ENCODE measurements at places on chromosomes 5 and 9.

GRCh38 chr5:65858316-65858715 is 68.1 kb upstream of the ERBIN start:
- DNase-seq, result no peak

- DNase-seq, result no peak
Measured at GRCh38 chr9:505741-506059, 291.0 kb downstream of the DOCK8 start.

- DNase-seq, result no peak
Measured at GRCh38 chr9:109072133-109072692, 47.5 kb downstream of the TMEM245 start.

- no peak for DNase-seq
Measured at GRCh38 chr5:153938191-153938842, 100.4 kb downstream of the FAM114A2 start.

DNA sequence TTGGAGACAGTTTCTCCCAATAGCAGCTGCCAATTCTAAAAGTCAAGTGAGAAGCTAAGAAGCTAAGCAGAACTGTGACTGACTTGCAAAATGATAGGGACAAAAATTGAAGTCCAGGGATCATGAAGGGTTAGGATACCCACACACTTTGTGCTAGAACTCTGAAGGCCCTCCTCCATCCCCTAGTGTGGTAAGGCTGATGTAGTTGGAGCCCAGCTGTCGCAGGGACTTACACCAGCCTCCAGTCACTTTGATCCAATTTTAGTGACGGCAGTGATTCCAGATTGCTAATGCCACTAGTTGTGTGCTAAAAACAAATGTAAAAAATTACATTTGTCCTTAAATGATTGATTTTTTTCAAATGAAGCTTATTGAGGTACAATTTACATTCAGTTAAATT is 742.7 kb upstream of the ZNF608 start:
- no peak for DNase-seq

- no peak for DNase-seq
Measured at GRCh38 chr9:8616414-8616813, 816.8 kb upstream of the DMAC1 start.

- DNase-seq, result no peak
Measured at GRCh38 chr5:145598184-145598583, 237.0 kb downstream of the PRELID2 start.

DNA sequence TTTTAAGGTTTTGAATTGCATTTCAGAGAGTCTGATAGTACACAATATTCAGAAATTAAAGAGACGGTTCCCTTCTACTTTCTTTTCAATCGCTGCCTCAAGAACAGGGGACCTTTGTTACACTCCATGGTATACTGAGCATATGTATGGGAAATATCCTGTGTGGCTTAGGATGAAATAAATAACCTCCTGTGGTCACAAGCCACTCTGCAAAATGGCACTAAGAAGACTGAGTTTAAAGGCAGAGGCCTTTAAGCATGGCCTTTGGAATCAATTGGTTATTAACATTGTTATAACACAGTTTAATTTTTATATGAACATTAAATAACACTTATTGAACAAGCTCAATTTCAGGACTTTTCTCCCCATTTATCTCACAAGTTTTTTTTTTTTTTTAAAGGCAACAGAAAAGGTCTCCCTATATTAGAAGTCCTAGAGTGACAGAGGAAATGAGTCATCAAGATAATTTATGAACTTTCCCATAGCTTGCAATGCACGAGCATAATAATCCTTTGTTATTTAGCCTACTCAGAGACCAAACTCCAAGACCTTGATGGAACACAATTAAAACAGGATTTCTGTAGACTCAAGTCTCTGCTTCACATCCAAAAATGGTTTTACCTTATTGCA is 341.9 kb downstream of the TMEM167A start:
- DNase-seq, result no peak

DNA sequence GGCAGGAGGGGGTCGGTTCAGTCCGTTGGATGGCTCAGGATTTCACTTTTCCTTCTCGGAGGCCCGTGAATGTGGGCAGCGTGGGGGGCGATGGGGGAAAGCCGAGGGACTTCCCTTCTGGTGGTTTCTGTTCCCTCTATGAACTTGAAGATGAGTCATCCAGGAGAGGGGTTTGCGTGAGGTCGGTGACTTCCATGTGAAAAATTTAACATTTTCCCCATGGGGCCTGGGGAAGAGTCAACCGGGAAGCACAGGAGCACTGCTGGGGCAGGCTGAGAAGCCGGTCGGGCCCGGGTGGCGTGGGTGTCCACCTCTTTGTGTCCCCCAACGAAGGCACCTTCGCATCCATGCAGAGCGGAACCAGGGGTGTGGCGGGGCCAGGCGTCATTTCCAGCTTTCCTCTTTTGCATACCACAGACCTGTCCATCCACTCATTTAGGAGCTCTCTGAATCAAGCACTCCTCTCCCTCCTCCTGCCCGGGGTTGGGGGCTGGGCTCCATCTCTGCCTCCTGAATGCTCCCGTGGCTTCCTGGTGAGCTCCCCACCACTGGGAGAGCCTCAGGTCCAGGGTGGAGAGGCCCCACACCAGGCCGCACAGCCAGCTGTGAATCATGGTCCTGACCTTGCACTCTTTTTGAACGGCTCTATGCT is 68.4 kb downstream of the ANKRD33B start:
- peak; percentile 71 for DNase-seq

GRCh38 chr9:116628716-116629115 is 58.4 kb upstream of the TRIM32 start:
- no peak for DNase-seq

- no peak for DNase-seq
Measured at GRCh38 chr9:124290053-124290591, 32.4 kb downstream of the NEK6 start.

DNA sequence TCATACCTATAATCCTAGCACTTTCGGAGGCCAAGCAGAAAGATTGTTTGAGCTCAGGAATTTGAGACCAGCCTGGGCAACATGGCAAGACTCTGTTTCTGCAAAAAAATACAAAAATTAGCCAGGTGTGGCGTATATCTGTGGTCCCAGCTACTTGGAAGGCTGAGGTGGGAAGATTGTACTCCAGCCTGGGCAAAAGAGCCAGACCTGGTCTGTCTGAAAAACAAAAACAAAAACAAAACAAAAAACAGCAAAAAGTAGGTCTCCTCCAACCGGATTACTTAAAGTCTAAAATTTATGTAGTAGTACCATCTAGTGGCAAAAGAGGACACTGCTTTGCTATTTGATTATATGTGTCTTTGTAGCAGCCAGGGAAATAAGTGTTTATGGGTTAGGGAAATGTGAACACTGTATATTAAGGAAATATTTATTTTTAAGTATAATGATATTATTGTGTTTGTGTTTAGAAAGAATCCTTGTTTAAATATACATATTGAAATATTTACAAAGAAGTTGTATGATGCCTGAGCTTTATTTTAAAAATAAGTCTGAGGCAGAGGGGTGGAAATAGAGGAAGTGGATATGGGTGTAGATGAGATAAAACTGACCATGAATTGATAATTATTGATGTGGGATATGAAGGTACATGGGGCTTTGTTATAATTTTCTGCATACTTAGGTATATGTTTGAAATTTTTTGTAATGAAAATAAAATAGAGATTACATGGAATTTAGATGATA is 20.0 kb downstream of the APC start:
- DNase-seq, result no peak

DNA sequence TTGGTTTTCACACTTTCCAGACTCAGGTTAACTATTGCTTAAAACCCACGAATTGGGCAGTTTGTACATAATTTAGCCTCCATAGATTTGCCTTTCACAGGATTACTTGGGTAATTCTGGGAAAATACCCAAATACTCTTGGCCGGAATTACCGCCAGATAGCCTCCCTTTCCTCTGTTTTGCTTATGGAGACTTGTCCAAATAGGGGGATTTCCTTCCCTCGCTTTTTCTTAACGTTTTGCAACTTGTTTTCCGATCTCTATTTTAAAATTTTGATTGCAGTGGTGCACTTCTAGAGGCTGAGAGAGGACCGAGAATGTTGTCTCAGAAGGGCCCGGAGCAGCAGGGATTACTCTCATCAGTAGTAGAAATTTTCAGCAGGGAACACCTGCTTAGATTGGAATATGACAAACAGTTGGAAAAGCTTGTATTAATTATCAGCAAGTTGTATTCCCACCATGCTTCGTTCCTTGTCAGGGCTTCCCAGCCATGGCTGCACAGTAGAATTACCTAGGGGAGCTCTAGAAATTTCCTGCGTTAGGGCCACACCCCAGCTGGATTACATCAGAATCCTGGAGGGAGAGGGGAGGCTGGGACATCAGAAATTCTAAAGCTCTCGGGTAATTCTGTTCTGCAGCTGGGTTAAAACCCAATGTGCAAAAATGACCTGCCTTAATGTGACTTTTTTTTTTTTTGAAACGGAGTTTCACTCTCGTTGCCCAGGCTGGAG is 329.1 kb downstream of the SH3GL2 start:
- DNase-seq, result no peak

All from stimulated activated naive CD4-positive, alpha-beta T cell treated with Interleukin-2 at 50 U/mL for 16 hours (primary cell).